ENCODE measurements at places on chromosomes 6 and 20.
A peak's percentile ranks its signal among the peaks of the same experiment; 100 is the strongest.

GRCh38 chr20:49115564-49115963 is 69.5 kb downstream of the CSE1L start:
- DNase-seq, result no peak

DNA sequence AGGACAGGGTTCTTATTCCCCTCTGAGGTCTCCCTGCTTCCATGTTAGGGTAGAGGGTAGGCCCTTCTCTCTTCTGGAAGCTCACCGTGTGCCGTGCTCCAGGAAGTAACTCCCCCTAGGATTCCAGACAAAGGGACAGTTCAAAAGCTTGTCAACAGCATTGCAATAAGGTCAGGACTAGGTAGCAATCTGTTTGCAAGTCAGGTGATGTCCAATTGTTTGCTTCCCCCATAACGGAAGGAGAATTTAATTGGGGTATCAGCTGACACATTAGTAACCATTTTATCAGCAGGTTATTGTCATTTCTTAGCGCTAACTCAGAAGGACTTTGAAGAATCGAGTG is 41.9 kb downstream of the SYNJ2 start:
- no peak for DNase-seq

DNA sequence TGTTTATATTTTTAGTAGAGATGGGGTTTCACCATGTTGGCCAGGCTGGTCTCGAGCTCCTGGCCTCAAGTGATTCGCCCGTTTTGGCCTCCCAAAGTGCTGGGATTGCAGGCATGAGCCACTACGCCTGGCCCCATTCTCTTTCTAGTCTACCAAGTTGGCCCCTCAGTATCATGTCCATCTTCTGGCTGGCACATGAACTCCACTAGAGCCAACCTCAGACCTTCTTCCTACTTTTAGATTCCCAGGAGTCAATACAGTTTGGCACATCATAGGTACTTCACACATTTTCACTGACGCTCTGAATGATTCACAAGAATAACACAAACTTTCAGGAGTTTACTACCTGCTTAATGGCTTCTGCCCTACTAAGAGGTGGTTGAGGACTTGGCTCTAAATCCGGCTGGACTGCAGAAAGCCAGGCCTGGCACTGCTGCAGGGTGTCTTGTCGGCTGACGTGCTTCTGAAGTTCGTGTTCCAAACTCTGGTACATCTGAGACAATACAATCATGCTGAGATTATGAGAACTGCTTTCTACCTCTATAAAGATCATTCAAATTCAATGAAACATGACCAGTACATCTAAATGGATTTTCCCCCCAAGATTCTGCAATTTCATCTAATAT is 293.3 kb downstream of the SYNE1 start:
- DNase-seq, result no peak

DNA sequence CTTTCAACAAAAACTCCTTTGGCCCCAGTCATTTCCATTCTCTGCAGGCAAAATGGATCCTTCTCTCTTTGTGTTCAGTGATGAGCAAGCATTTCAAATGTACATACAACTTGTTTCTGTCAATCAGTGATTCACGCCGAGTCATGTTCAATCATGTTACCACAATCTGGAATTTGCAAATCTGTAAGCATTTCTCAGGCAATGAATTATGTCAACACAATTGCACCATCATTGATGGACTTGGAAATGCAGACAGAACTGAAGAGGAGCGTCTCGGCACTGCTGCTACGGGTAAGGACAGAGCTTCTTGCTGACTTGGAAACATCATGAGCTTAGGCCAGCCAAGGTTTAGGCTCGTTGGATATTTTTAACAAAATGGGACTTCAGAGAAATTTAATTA is 132.8 kb upstream of the AGPAT4 start:
- DNase-seq, result no peak

- DNase-seq, result no peak
These were observed 21.2 kb downstream of the SYNDIG1 start for GRCh38 chr20:24490598-24490997.

DNA sequence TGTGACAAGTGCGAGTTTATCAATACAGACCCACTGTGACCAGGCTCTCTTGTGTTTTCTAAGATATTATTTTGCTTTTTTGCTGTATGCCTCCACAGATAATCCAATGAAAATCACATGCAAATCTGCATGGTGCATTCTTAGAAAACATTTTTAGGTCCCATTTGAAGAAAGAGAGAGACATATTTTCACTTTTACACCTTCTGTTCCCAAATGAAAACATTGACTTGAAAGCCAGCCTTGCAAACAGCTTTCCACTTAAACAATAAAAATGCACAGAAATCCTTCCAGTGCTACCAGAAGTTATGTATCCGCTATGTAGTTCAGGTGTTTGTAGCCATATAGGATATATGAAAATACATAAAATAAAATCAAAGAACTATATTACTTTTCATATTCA is 618.0 kb downstream of the CDH26 start:
- DNase-seq, result no peak

- DNase-seq, result no peak
These were observed 23.8 kb downstream of the GSS start for GRCh38 chr20:34931771-34932170.

DNA sequence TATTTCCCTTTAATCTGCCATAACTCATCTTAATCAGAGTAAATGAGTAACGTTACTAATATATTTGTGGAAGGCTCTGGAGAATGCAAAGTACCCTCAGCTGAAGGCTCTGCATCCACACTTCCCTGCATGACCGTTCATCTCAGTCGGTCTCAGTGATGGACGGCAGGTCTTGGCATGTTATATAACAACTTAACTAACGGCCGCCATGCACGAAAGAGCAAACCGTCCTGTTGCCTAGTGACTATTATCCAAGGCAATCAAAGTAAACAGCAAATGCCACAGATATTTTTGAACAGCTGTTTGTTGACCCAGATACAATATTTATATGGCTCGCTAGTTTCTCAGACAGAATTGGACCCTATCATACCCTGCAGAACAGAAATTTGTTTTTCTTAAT is 194.9 kb upstream of the SMLR1 start:
- DNase-seq, result peak; percentile 10

DNA sequence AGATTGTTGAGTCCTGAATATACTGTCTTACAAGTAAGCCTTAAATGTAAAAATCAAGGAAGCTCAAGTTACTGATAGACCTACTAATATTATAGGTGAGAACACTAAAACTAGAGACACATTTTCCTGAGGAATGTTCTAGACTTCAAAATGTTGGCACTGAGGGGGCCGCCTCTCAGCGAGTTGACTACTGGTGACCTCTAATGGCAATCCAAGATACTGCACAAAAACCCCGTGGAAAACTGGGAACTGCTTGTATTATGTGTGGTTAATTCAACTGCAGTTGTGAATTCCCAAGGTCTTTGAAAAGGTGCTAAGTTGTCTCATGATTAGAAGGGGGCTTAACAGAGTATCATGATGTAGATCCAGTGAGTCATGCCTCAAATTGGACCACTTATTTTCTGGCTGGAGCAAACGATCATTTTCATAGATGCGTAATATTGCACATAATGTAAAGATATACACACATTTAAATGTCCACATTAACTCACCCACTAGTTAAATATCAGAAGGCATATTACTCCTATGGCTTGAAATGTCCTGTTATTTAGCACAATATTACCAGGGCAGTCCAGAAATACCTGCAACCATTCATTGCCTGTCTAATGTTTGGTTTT is 336.2 kb downstream of the FOXA2 start:
- DNase-seq, result no peak

DNA sequence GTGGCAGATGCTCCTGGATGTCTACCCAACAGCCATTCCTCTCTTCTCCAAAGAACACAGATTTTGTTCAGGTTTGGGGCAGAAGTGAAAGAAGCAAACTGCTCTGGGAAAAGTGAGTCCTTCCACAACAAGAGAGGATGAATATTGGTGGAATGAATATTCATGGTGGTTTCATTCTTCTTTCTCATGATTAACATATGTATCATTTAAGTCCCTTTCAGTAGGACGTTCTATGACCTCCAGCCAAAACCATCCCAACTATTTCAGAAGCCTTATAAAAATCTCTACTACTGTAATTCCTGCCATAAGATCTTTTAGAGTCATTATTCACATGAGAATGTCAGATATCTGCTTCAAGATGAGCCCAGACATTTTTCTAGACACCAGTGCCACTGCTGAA is 44.4 kb downstream of the MDN1 start:
- no peak for DNase-seq

GRCh38 chr6:170099387-170099786 is 191.5 kb downstream of the DLL1 start:
- DNase-seq, result no peak

GRCh38 chr6:19925533-19925932 is 88.4 kb downstream of the ID4 start:
- no peak for DNase-seq

- DNase-seq, result no peak
These were observed 64.2 kb downstream of the LMBRD1 start for GRCh38 chr6:69732640-69733039.

- no peak for DNase-seq
These were observed 36.8 kb downstream of the PNLDC1 start for GRCh38 chr6:159836718-159837490.

- DNase-seq, result no peak
These were observed 89.7 kb downstream of the FAM50B start for GRCh38 chr6:3938715-3939367.

- no peak for DNase-seq
These were observed 94.2 kb downstream of the BANF2 start for GRCh38 chr20:17793986-17794385.

DNA sequence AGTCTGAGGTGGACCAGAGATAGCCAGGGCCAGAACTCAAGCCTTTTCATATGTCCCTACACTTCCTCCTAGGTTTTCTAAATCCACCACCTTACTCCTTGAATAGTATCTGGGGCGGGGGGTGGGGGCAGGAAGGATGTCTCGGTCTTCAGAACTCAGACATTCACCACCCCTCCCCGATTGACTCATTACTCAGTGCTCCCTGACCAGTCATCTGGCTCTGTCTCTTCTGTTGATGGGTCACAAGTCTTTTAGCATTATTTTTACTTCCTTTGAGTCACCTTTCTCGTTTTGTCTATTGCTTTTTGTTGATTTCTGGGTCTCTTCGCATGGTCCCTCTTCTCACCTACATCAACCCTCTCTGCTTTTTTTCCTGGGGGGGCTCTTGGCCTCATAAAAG is 23.3 kb downstream of the NOX3 start:
- no peak for DNase-seq

DNA sequence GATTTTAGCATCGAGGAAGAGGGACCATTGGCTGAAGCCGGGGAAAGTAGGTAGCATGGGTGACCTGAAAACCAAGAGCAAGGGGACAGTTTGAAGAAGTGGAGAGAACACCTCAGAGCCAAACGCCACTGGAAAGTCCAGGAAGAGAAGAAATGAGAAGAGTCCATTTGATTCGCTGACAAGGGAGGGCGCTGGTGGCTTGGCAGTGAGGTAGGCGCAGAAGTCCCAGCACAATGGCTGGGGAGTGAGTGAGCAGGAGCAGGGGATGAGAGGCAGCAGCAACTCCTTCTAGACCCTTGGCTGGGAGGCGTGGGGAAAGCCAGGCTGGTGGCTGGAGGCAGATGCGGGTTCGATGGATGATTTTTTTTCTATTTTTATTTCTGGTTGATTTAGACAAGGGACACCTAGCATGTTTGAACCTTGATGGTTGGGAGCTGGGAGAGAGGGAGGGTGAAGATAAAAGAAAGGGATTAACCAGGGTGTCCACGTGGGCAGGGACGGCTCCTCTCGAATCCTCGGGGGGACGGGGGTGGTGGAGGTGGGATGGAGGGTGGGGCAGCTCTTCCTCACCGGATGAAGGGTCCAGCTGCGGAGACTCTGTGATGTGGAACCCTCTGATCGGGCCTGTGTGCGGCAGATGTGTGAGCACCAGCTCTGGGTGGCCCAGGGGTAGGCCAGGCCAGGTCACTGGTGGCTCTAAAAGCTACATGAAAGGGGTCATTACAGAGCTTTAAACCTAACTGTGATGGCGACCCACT is 164.2 kb downstream of the NFATC2 start:
- no peak for DNase-seq

- DNase-seq, result no peak
These were observed 14.6 kb upstream of the TMEM181 start for GRCh38 chr6:158545043-158545966.

DNA sequence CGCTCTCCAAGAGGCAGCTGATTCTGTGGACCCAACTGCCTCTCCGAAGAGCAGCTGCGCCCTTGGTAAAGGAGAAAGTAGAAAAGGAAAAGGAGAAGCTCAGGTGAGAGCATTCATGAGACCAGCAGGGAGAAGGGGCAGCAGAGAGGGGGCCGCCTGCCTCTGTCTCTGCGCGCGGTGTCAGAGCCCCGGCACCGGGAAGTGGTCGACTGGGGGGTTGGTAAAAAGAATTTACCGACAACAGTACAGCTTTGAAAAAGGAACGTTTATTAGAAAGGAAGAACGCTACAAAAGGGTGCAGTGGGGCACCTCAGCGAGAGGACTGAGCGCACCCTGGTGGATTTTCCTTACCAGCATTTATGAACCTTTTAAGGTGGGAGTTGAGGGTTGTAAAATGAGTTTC is 61.9 kb downstream of the GPR6 start:
- no peak for DNase-seq

- no peak for DNase-seq
These were observed 29.7 kb upstream of the AFDN start for GRCh38 chr6:167797011-167797471.

Measured in NCI-H187 (cell line).